Fibroblast of skin of right biceps (primary cell): ENCODE measurements at places on chromosomes 4 and X.

- DNase-seq, result peak; percentile 54
Observed at GRCh38 chr4:26330186-26330787, 9.5 kb downstream of the RBPJ start.

- DNase-seq, result no peak
Observed at GRCh38 chr4:95963456-95963855, 123.6 kb downstream of the PDHA2 start.

DNA sequence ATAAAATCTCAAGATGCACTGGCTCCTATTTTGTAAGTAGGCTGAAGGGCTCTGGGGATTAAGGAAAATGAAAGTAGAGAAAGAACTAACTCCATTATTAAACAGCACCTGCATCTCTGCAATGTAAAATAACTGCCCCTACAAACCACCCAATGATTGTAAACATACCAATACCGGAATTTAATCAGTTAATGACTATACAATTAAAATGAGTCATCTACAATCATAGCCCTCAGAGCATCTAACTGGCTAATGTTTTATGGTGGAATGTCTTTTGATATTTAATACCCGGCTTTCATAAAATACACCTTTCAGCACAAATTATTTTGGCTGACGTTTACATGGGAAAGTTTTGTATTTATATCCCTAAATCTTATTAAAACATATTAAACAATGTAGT, 142.3 kb downstream of the PAPSS1 start:
- DNase-seq, result no peak

DNA sequence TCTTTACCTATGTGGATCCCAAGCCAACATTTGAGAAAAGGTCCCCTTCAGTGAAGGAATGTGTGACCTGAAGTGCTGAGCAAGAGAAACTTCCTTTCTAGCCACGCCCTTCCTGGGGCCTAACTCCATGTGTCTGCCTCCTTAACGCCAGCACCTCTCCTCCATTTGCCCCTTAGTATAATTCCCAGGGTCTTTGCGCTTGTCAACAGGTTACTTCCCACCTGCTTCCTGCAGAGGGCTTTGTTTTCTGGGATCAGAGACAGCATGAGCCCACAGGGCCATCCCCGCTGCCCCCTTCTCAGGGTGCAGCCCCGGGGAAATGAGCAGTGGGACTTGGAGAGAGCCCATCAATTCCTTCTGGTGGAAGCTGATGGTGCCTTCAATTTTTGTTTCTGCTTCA, 45.9 kb upstream of the DRD5 start:
- DNase-seq, result no peak

GRCh38 chr4:45989775-45990174, 134.1 kb downstream of the GABRG1 start:
- no peak for DNase-seq

DNA sequence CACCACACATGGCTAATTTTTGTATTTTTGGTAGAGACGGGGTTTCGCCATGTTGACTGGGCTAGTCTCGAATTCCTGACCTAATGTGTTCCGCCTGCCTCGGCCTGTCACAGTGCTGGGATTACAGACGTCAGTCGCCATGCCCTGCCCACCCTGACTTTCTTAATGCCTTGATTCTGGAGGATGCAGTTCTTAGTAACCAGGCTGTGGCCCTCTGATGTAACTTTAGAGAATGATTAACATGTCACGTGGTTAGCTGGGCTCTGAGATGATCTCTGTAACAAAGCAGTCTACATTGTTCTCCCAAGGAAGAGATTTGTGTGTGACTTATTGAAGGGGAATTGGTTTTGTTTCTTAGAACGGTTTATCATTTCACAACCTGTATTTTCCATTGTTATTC, 30.6 kb downstream of the ANK2 start:
- peak; percentile 15 for DNase-seq

DNA sequence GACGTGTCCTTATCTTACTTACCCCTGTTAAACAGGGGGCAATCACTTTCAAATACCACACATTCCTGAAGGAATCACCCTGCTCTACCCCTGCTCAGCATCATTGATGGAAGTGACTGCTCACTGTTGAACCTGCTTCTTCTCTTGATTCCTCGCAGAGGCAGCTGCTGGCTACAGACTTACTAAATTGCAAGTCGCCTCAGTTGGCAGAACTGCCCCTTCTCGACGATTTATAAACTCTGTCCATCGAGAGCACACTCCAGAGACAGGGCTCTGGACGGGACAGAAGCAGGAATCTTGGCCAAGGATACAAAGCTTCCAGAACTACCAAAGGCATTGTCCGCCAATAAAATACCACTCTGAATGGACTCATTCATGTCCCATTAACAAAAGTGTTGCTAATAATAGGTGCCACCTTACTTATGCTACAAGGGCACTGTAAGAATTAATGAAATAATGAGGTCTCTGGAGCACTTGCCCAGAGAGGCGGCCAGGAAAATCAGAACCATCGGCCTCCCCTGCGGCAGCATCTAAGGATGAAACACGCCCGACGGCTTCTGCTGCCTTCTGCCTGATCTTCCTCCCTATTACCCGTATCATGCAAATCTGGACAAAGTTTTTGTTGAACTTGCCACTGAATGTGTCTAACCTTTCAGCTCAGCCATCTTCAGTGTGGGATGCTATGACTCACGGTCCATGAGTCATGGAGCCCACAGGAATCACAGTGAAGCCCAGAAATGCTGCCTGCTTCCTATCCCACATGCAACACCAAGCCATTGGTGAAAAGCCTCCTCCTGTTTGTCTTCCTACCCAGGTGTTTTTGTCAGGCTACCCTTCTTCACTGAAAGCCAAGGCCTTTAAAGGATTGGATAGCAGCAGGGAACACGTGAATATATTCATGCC, 164.9 kb downstream of the MAML3 start:
- peak; percentile 96 for DNase-seq

DNA sequence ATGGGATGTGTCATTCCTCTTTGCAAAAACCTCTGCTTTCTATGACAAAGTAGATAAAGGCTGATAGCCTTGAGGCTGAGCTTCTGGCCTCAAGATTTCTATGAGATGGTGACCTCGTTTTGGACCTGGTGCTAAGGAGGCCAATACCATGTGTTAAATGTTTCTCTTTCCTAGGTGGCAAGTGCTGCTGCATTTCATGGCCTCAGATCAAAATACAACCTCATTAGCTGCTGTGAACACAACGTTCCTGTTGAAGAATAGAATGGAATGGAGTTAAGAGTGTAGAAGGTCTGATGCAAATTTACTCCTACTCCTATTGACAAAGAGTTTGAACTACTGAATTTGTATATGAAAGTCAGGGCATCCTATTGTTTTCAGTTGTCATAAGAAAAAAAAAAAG, 112.0 kb downstream of the C4orf51 start:
- DNase-seq, result no peak

- DNase-seq, result no peak
Observed at GRCh38 chr4:78880874-78881492, 58.3 kb downstream of the PAQR3 start.

- no peak for DNase-seq
Observed at GRCh38 chr4:78975865-78976264, 36.6 kb upstream of the PAQR3 start.

GRCh38 chrX:12080265-12080664, 58.0 kb upstream of the FRMPD4 start:
- peak; percentile 29 for DNase-seq

- DNase-seq, result no peak
Observed at GRCh38 chrX:17802756-17803155, 58.3 kb downstream of the RAI2 start.

GRCh38 chrX:24148535-24149350, 786 bp upstream of the ZFX start:
- DNase-seq, result peak; percentile 84

GRCh38 chr4:88054229-88054628, 46.8 kb downstream of the PKD2 start:
- DNase-seq, result no peak

DNA sequence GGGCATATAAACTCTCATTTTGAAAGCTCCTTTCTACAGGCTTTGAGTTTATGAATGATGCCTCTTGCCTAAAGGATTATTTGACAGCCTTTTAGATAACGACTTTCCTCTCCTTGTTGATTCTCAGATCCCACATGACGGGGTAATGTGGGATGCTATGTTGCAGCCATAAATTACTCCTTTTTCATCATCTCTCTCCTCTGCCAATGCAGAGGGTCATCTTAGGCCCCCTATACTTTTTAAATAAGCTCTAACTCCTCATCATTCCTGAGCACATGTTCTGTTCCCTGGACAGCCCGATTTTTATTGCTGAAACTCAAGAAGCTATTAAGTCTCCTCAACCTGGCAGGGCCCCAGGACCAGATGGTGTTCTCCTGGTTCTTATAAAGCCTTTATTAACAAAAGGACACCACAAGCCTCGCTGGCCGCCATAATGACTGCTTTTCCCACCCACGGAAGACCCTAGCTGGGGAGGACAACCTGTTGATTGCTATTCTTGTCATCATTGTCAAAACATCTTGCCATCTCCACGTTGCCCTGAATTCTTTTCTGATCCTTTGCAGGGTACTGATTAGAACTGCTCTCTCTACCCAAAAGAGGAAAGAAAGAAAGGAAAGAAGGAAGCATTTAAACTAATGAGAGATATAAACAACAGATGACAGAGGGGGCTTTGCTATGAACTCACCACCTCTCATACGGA, 150.7 kb downstream of the DHX15 start:
- DNase-seq, result no peak

GRCh38 chrX:39877905-39878304, 219.9 kb downstream of the BCOR start:
- no peak for DNase-seq

- DNase-seq, result no peak
Observed at GRCh38 chr4:21032089-21032645, 331.9 kb downstream of the PACRGL start.

DNA sequence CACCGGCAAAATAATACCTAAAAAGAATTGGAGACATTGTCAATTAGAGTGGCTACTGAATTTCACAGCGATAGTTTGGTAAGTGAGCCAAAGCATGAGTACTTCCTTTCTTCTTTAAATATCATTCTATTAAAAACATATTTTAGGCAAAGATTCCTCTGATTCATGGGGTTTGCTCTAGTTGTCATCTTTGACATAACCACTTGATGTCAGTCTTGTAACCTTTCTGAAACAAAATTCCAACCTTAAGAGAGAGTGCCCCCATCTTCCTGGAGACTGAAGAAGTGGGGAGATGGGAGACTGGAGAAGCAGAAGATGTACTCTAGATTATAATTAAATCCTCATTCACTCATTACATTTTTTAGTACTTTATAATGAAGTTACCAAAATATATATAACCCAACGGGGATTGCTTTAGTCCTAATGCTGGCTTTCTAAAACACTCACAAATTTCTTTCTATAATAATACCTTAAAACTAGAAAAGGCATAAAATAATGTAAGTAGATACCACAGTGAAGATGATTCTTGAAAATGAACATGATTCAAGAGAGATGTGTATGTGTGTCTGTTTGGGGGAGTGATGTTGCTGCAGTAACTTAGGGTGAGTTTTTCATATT, 96.4 kb downstream of the EMCN start:
- peak; percentile 59 for DNase-seq

DNA sequence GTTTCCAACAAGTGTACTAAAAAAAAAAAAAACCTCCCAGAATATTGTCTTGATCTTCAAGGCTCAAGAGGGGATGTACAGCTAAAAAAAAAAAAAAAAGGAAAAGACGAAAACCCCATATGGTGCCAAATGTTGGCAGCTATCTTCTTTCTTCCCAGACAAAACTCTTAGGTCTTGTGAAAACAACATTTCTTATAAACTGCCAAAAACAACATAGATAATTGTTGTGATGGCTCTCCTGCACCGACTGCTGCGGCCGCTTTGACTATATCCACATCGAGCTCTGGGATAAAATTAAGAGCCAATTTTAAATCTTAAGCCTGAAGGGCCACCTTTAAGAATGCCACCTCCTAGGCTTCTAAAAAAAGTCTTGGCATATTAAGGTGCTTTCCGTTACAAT, 23.5 kb downstream of the PDGFC start:
- DNase-seq, result no peak

- DNase-seq, result no peak
Observed at GRCh38 chrX:650811-651210, 20.2 kb downstream of the SHOX start.

DNA sequence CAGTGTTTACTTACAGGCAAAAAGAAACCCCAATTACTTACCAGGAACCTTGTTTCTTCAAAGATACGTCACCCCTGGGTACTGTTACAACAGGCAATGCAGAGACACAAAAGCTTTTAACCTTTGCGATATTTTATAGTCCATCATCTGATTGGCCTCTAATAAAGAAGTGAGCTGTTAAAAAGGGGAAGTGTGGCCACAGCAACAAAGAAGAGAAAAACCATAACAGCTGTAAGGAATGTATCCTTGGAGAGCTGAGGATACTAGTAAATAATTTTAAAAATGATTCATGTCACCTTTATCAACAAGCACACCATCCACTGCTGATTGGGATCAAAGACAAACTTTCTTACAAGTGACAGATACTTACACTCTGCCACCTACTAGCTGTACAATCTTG, 14.1 kb downstream of the GABRA4 start:
- DNase-seq, result no peak

DNA sequence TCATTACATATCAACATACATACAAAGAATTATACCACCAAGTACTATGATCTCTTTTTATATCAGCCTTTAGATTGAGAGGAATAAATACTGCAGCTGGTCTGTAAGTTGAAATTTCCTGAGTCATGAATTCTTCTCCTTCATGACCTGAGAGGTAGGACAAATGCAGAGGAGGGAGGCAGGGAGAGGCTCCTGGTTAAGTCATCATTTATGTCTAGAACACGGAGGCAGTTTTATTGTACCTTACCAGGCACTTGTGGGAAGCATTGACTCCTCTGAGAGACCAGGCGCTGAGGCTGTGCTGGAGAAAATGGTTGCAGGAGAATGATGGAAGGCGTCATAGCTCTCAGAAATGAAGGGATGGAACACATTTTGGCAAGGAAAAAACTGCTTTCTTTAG, 12.5 kb upstream of the CASK start:
- no peak for DNase-seq

DNA sequence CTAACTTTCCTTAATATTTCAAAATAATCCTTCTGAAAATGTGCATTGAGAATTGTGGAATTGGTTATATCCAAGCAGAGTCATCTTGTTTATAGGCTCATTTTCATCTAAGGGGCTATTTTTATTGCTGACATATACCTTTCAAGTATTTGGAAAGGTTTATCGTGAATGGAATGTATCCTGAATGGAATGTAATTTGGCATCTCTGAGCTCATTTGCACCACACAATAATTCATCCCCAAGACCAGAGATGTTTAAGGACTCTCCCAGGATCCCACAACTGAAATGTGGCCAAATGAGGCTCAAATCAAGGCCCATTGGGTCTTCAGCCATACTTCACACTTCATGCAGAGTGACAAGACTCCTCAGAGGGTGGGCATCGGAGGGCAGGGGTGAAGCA, 7.5 kb upstream of the SETD7 start:
- peak; percentile 67 for DNase-seq

DNA sequence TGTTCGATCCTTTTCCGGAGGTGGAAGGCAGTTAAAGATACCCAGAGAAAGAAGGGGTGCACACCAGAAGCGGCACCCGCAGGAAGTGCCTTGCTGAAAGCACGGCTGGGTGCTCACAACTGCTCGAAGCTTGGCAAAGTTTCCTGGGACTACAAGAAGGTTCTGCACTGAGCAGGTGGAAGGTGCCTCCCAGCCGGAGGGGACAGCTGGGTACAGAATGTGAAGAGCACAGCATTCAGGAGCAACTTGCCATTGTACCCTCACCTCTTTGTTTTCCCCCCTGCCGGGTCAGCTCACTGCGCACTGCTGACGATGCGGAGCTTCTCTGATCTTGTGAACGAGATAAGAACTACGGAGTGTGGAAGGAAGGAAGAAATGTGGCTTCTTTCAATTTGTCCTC, 289.2 kb downstream of the FBXW7 start:
- no peak for DNase-seq
